ENCODE measurements at places on chromosomes 11 and 22.

- DNase-seq = no peak
Measured at GRCh38 chr11:73755670-73756069, 5.2 kb downstream of the RAB6A start.

DNA sequence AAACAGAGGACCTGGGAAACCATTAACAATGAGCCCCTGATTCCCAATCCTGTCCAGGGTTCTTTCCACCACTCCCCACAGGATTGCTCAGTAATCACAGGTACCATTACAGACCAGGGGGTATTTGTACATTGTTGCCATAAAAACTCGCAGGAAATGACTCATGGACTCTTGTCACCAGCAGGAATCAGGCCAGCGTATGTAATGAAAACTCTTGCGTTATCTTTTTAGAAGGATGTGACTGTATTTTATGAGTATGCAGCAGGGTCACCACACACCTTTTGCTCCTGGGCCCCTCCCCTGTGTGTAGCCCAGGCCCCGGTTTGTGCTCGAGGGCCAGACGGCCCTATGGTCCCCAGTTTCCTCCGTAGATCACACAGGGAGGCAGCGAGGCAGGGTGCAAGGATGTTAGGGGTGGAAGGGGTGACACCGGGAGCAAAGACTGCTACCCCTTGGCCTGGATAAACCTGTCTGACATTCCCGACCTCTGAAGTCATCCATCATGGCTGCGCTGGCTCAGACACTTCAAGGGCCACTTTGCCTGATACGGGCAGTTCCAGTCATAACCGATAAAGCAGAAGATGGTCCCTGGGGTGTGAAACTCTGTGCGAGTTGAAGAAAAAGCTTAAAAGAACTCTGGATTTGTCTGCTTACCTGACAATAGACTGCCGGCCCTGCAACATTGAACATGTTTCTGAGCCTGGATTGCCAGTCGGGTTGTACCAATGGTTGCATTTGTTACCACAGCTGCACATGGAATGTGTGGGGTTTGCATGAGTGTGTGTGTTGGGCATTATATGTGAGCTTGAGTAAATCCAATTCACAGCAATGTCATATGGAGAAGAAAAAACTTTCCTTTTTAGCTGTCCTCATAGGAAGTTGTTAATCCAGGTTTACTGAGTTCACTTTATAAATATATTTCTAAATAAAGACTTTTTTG, 56.9 kb downstream of the MICAL2 start:
- no peak for DNase-seq

- no peak for DNase-seq
Measured at GRCh38 chr22:19271856-19272535, 19.5 kb downstream of the CLTCL1 start.

- no peak for DNase-seq
Measured at GRCh38 chr11:84136926-84137325, 850.8 kb upstream of the CCDC90B start.

DNA sequence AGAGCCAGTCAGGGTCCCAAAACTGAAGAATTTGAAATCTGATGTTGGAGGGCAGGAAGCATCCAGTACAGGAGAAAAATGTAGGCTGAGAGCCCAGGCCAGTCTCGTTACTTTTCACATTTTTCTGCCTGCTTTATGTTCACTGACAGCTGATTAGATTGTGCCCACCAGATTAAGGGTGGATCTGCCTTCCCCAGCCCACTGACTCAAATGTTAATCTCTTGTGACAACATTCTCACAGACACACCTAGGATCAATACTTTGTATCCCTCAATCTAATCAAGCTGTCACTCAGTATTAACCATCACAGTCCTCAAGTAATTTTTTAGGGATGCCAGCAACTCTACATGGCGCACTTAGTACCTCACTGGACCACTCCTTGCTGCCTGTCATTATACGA, 1345.3 kb downstream of the FAM181B start:
- DNase-seq = no peak

DNA sequence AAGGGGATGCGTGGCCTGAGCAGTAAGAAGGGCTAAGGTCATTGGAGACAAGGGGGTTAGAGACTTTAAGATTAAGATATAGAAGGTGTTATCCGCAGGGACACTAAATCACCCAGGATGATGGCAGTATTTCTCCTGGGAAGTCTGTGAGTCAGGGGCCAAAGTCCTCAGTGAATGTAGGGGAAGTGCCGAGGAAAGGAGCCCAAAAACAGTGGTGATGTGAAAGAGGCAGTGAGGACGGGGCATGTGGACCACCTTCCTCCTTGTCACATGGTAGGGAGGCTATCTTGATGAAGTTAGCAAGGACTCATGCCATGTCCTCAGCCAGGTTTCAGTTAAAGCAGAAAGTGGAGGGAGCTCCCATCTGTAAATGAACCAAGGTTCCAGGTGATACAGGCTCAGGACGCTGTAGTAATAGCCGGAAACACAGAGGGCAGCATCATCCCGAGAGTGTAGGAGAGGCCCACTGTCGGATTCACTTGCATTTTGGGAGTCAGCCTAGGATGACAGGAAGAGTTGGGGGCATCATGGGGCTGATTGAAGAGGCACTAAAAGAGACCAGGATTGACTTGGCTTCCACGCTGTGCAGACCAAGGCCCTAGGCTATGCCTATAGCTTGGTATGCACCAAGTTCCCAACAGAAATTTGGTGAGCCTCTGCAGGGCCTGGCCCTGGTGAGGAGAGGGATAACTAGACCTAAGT, 33.5 kb downstream of the WEE1 start:
- DNase-seq = no peak

DNA sequence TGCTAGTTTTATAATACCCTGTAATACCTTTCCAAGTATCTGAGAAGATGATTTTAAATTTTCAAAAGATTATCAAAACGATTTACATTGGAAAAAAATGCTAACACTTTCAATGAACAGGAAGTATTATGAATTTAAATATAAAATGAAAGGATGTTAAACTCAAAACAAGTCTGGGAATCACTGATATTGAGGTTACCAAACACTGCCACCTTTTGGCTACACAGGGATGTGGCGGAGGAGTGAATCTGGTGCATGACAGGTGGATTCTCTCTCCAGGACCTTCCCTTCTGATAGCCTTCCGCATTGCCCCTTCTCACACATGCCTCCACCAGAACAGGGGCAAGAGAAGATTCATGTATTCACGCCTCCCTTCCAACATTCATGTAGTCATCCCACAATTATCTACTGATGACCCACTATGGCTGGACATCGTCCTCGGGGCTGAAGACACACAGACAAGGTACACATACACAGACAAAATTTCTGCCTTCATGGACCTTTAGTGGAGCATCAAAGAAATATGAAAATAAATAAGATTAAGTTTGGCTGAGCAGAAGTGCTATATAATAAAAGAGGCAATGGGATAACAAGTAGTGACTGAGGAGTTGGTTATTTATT, 34.7 kb downstream of the ATG16L2 start:
- DNase-seq = peak; percentile 54

- no peak for DNase-seq
Measured at GRCh38 chr11:61062181-61062930, 39.9 kb upstream of the CD5 start.

DNA sequence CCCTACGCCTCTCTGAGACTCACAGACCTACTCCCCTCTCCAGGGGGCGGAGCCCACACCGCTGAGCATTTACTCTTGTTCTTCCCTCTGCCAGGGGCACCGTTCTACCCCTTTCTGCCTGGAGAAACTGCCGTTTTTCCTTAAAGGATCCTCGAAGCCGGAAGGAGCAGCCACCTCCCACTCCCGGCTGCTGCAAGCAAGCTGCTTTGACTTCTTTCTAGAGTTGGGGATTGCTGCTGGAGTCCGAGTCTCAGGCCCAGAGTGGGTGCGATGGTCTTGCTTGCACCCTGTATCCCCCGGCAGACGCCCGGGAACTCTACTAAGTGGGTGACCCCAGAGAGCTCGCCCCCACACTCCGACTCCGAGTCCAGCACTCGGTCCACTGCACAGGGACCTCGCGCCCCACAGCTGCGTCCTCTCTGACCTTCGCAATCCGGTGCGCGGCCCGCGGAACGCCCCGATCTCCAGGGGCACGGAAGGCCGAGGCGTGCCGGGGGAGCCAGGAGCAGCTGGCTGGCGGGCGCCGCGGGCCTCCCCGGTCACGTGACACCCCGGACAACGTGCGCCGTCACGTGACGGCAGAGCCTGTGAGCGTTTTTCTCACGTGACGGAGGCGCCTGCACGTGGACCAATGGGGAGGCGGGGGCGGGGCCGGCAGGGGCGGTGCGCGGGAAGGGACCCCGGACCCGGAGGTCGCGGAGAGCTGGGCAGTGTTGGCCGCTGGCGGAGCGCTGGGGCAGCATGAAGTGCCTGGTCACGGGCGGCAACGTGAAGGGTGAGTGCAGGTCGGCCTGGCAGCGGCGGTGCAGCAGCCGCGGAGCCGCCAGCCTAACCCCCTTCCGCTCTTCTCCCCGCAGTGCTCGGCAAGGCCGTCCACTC, at the start of gene RAD9A:
TSS of gene RAD9A (plus strand) at position 683 of the 879 bp plus-strand sequence. CDS start at position 742, 59 bp downstream.
- peak; percentile 97 for DNase-seq

DNA sequence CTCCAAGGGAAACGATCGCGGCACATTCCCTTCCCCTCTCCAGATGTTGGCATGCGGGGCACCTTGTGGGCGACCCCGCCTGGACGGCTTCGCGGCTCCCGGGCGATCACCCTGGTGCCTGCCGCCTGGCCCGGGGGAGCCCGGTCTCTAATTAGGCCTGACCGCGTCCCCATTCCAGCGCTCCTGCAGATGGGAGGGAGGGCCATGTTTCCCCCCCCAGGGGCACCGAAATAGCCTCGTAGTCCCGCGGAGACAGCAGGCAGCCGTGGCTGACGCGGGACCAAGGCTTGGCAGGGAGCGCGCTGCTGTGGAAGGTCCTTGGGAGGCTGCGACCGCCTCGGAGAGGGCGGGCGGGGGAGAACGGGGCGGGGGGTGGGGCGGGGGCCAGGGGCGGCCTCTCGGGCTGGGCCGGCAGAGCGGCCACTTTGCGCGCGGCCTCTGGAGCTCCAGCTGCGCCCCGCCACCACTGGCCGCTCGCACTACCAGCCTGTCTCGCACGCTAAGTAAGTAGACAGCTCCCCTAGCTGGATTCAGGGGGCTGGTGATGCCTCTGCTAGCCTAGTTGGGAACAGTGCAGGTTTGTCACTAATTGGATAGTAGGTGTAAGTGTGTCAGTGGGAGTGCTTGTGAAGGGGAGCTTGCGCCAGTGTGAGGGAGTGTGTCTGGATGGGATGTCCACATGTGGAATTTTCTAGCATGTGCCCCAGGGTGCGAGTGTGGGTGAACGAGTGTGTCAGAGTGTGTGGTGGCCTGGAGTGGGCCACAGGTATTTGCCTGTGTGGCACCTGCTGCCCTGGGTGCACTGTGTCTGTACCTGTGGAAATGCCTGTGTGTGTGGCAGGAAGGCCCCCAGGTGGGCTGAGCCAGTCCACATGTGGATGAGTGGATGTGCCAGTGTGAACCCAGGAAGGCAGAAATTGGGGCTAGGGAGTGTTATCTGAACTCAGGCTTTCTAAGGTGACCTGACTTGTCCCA, at the start of gene INSC:
TSS of gene INSC (plus strand) at position 423 of the 975 bp plus-strand sequence. CDS start 34,252 bp downstream, outside the sequence.
- no peak for DNase-seq

DNA sequence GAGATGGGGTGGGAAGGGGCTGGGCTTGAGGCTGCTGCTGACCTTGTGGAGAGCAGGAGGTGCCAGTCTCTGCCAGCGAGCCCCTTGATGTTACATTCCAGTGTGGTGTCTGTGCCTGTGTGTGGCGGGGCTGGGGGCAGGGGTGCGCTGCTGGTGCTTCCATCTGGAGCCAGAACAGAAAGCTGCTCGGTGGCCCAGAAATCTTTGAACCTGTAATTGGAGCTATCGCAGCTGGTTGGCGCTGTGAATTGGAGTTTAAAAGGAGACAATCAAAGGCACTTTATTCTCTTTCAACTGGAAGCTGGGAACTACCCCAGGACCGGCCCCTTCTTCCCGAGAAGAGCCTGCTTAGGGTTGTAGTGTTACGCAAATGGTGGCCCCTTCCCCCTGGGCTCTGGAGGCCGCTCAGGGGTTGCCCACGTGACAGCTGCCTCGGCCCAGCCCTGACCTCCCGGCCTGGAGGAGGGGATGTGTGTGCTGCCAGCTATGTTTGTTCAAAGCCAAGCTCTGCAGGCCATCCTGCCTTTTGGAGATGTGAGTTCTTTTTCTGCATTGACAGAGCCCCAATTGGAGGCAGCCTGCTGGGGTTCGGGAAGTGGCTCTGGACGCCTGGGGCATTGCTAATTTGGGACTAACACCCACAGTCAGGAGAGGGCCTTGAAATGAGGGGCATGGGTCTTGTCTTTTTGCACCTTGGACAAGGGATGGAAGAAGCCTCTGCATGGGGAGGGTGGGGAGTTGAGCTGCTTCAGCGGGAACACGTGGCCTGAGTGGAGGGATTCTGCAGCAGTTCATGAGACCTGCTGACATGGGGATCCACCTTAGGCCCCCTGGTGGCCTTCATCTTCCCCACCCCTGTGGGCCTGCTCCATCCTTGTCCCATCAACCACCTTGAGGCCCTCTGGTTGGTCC, 14.0 kb upstream of the ARSA start:
- no peak for DNase-seq

- DNase-seq = peak; percentile 11
Measured at GRCh38 chr11:48210052-48210451, 6.6 kb upstream of the OR4B1 start.

- no peak for DNase-seq
Measured at GRCh38 chr11:76147106-76147740, 59.1 kb downstream of the WNT11 start.

DNA sequence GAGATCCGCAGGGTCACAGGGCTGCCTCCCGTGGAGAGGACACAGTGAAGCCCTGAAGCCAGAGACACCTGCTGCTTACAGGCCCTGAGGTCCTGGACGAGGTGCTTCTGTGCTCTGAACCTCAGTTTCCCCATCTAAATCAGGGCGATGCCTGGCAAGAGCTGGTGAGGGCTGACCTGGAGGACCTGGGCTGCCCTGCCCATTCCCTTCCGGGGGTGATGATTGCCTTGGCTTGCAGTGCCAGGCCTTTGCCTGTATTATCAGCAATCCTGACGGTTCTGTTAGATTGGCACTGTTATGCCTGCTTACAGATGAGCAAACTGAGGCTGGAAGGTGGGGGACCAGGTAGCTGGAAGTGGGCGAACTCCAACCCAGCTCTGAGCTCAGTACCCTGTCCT, 7.8 kb upstream of the GTSE1 start:
- no peak for DNase-seq

DNA sequence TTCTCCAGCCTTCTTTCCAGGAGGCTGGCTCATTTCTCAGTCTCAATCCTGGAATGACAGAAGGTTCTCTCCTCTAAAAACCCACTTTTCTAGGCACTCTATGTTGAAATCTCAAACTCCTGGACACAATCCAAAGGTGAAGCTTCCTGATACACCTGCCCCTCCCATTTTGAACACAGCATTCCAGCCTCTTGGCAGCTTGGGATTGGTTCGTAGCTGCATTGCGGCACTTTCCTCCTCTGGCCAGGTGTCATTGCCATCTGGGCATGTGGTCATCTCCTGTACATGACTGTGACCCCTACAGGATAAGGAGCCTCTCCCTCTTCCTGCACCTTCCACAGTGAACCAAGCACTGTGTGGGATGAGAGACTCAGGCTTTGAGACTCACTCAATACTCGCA, 230.2 kb upstream of the B3GAT1 start:
- no peak for DNase-seq

DNA sequence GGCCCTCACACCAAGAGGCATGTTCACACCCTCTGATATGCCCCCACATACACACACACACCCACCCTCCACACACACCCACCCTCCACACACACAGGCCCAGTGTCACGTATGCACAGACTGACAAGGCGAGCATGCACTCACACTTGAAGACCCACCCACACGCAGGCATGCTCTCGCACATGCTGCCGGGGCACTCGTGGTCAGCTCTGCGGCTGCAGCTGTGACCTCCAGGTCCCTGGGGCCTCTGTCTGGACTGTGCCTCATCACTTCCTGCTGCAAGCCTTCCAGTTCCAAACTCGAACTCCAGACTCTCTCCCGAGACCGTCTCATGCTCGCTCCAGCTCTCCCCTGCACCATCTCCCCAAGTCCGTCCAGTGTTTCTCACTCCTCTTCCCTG, 9.5 kb downstream of the DCHS1 start:
- DNase-seq = no peak

Measured in HEK293T (cell line).